Activated naive CD8-positive, alpha-beta T cell treated with anti-CD3 and anti-CD28 coated beads for 36 hours (primary cell): ENCODE measurements at places on chromosomes 1 and 21.

DNA sequence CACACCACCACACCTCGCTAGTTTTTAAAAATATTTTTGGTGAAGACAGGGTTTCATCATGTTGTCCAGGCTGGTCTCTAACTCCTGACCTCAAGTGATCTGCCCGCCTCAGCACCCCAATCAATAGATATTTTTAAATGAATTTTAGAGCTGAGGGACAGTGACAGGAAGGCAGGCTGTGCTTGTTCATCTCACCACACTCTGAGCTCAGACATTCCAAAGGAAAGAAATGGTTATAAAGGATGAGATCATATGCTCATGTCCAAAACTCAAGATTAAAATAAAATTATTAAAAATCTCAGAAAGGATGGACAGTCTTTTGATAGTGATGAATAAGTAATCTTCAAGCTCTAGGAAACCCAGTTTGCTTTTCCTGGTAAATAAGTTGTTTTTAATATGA lies 40.9 kb downstream of the L1TD1 start:
- no peak overlapping the region for H3K27ac ChIP-seq
- no peak for DNase-seq
- H3K36me3 ChIP-seq, result no peaks in the 10 kb centered on the region
- H3K4me1 ChIP-seq, result no peaks in the 10 kb centered on the region

DNA sequence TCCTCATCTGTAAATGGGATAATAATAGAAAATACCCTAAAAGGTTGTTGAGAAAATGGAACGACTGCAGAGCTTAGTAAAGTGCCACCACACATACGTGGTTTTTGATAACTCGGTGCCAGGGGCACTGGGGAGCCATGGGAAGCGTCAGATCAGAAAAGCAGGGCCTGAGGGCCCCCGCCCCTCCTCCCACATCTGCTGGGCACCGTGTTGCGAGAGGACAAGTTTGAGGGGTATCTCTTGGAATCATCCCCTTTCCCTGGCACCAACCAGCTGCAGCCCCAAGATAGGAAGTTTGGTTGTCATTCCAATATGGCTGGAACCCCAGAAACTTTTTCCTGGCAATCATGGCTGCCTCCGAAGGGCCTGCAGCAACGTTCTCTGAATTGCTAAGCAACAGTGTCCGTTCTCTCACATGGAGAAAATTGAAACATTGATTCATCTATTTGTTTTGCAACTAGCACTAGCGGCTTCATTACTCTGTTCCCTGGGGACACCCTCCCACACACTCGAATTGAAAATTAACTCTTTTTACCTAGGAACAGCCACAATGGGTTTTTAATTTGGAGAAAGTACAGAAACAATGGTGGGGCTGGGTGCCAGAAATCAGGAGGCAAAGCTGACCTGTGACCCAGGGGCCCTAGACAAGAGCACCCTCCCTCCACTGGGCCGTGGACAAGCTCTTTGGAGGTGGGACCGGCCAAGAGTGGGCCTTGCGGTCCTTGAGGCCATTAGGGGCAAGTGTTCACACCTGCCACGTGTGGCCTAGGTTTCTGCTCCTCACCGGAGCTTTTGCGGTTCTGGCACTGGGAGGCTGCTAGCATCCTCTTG lies 190.0 kb upstream of the VAMP3 start:
- no peaks in the 10 kb centered on the region for H3K36me3 ChIP-seq
- no peak overlapping the region for H3K27ac ChIP-seq
- DNase-seq, result no peak
- H3K4me3 ChIP-seq, result no peak overlapping the region

DNA sequence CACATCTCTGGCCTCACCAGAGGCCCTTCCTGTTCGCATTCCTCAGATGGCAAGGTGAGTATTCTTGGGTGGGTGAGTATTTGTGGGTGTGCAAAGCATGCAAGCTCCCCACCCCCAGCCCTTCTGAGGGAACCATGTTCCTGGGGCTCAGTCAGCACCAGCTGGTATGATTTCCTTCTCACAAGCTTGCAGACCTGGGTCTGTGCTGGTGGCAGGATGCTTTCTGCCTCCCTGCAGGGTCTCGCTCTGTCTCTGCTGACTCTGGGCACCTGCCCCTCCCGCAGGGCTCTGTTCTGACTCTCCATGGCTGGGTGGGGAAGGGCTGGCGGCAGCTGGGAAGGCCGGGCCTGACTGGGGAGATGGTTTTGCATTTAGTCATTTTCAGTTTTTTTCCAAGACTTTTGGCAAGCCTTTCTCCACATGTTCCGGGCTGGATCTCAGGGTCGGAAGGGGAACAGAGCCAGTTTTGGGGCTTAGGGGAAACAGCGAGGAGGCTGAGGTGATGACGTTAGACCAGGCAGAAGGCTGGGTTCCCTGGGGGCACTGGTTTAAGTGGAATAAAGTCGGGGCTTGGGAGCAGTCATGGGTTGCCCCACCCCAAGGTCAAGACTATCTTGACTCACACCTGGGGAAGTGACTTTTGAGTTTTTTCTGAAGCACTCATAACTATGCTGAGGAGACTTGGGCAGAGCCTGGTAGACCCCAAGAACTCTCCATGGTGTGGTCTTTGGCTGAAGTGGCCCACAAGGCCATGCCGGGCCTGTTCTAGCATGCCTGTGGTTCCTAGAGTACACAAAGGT lies 6.2 kb downstream of the RASSF5 start:
- no peaks in the 10 kb centered on the region for H3K36me3 ChIP-seq
- no peak overlapping the region for H3K4me3 ChIP-seq
- DNase-seq, result no peak
- H3K27ac ChIP-seq, result no peak overlapping the region
- H3K27me3 ChIP-seq, result peaks cover 29% of the 10 kb centered on the region

DNA sequence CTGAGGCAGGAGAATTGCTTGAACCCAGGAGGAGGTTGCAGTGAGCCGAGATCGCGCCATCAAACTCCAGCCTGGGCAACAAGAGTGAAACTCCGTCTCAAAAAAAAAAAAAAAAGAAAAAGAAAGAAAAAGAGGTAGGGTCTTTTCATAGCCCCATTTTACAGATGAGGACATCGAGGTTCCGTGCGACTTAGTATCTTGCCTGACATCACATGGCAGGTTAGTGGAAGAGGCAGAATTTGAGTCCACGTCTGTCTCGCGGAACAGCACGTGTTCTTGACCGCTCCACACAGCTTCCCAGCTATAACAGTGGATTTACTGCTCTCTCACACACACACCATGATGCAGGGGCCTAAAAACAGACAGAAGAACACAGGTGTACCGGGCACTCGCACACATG lies 1.1 kb downstream of the CTRC start:
- H3K4me1 ChIP-seq, result no peaks in the 10 kb centered on the region
- H3K27me3 ChIP-seq, result no peaks in the 10 kb centered on the region
- no peak overlapping the region for H3K4me3 ChIP-seq
- no peaks in the 10 kb centered on the region for H3K36me3 ChIP-seq
- DNase-seq, result no peak
- no peak overlapping the region for H3K27ac ChIP-seq

DNA sequence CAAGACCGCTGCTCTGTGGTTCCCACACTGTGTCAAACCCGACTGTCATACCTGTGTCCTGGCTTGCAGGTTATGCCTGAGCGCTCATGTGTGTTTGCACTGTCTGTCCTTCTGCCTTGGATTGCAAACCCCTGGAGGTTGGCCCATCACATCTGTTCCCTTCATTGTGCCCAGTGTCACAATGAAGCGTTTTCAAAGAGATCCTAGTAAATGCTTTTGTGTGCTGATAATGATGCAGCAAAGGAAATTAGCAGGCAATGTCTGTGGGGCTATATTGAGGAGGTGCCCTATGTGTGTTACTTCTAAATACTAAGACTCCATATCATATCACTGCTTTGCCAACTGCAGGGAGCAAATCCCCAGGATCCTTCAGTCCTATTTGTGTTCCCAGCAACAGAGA lies 424.4 kb upstream of the NFIA start:
- no peaks in the 10 kb centered on the region for H3K27me3 ChIP-seq
- no peak overlapping the region for H3K4me3 ChIP-seq
- no peak overlapping the region for H3K27ac ChIP-seq
- no peaks in the 10 kb centered on the region for H3K36me3 ChIP-seq
- no peak for DNase-seq

DNA sequence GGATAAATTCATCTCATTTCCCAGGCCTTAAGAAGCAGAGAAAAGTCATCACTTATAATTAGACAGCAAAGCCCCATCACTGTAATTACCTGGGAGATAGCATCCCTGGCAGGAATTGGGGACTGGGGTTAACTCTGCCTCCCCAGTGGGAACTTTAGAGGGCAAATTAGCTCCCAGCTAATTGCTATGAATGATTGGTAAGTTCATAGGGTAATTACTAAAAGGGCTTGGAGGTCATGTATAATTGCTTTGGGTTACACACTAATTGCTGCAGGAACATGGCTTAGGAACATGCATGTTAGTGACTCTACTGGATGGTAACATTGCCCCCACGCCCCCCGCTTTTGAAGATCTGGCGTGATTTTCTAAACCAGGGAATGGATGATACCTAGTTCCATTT lies 64.8 kb downstream of the UBE2T start:
- H3K4me1 ChIP-seq, result no peaks in the 10 kb centered on the region
- no peaks in the 10 kb centered on the region for H3K27me3 ChIP-seq
- no peak overlapping the region for H3K4me3 ChIP-seq
- no peak overlapping the region for H3K27ac ChIP-seq
- DNase-seq, result no peak
- no peaks in the 10 kb centered on the region for H3K36me3 ChIP-seq
